Esophagus squamous epithelium (tissue), 5 donors: ENCODE measurements at places on chromosomes 5 and 9.

- no peak for DNase-seq
Observed at GRCh38 chr5:102450313-102450990, 48.3 kb downstream of the SLCO6A1 start.

- no peak for DNase-seq
Observed at GRCh38 chr9:636931-637591, 204.4 kb upstream of the DMRT1 start.

GRCh38 chr5:135534609-135535419 lies 950 bp downstream of the NEUROG1 start:
- no peak for DNase-seq

GRCh38 chr9:95188459-95188858 lies 129.1 kb downstream of the FANCC start:
- DNase-seq: no peak

- no peak for DNase-seq
Observed at GRCh38 chr5:137533963-137534362, 34.8 kb upstream of the SPOCK1 start.

- DNase-seq: no peak
Observed at GRCh38 chr9:75200892-75201470, 112.7 kb downstream of the OSTF1 start.

DNA sequence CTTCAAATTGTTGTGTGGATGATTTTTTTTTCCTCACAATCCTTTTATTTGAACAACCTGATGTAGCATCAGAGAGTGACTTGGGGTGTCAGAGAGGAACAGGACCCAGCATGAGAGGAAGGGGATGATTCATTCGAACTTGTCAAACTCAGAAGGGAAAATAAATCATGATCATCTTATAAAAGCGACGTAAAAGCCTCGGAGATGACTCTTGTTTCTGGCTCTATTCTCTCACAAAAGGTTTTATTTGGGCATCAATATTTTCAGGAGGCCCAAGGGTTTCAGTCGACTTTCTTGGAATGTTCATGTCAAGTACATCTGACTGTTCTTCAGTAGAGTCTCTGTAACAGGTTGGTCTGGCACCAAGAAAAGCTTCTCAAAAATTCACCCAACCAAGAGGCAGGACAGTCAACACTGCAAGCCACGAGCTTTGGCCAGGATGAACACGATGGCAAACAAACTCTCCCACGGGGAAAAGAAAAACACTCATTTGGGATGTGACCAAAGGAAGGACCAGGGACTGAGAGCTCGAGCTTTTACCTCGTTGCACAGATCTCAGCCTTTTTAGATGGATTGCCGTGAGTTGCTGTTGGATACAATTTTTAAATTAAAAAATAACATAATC lies 55.1 kb downstream of the ANKH start:
- DNase-seq: no peak

GRCh38 chr5:51373880-51374523 lies 9.2 kb upstream of the ISL1 start:
- DNase-seq: no peak
